Mesenteric fat pad (tissue), 1 donor: ENCODE measurements at places on chromosomes 5 and 9. TPM values are rescaled to one million over a fixed set of nuclear protein-coding genes. Genes with fewer than 3 reads are reported as not detected.

The PCDHGB7 gene
- total RNA-seq: 8.1 TPM

The FOXD4L4 gene
- total RNA-seq: not detected

GRCh38 chr5:116492016-116492623 is 82.5 kb downstream of the SEMA6A start:
- DNase-seq: no peak

DNA sequence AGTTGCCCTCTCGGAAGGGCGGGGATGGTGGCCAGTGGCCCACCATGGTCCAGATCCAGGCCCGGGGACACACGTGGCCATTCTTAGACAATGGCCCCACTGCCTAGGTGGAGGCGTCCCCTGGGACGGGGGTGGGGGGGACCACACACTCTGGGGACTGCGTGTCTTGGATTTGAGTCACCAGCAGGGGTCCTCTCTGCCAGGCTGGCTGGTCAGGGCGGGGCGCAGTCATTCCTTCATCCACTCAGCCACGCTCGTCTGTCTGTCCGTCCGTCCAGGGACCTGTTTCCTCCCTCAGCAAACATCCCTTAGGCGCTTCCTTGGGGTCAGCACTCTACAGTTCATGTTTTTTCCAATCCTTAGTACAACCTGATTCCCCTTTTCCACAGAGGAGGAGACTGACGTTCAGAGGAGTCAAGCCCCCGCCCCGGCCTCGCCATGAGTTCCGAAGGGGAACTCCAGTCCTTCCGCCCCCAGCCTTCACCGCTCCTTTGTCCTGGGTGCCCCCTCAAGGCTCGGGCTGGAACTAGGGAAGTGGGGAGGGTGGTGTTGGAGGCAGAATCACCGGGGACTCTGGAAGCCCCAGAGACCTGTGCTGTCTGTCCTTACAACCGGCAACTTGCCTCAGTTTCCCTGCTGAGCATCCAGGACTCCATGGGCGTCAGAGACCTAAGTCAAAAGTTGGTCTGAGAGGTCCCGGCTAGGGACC is 276.6 kb upstream of the MVB12B start:
- no peak for DNase-seq

DNA sequence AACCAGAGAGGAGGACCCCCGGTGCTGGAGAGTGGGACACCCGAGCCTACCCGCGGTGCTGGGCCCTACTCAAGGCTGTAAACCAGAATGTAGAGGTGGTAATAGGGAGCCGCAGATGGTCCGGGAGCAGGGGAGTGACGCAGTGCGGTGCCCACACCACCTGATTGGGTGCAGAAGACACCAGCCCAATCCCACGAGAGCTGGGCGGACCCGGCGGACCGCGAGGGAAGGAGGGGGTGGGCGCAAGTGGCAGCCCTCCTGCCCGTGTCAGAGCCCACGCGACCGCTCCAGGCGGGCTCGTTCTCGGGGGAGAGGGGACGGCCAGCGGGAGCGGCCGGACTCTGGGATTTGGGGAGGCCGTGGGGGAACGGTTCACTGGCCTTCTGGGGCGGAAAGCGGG is 71.2 kb downstream of the C9orf50 start:
- DNase-seq: no peak

GRCh38 chr5:59923465-59923864 is 29.9 kb upstream of the PDE4D start:
- no peak for DNase-seq

DNA sequence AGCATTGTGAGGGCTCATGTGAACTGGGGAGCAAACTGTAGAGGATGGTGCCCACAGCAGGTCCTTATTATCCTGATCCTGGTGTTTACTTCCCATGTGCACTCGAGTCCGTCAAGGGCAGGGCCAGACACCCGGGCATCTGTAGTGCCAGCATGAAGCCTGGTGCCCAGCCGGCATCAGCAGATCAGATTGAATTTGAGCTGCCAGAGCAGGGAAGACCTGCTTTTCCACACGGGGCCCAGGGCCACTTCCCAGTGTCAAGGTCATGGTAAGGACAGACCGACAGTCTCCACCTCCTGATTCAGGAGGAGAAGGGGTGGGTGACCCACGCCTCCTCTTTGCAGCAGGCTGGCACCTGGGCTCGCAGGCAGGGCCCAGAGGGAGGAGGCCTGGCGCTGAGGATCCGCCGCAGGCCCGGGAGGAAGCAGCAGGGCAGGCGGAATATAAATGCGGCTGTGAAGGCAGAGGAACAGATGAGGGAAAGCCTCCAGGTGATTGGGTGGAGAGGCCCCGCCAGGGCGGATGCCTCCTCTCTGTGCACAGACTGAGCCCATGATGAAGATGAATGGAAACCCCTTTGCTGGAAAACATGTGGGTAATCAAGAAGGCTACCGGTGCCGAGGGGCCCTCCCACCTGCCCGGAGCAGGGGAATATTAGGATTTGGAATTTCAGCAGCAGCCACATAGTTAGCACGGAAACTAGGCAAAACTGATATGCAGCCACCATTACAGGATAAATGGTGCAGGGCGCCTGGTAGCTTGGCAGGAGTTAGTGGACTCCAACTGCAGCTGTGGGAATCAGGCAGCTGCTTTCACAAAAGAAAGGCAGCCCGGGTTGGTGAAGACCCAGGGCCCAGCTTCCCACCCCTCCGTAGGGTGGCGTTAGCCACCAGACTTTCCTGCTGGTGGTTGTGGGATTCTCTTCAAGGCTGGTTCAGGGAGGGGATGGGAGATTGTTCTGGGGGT is 114.9 kb downstream of the GAPVD1 start:
- DNase-seq: peak; percentile 68

DNA sequence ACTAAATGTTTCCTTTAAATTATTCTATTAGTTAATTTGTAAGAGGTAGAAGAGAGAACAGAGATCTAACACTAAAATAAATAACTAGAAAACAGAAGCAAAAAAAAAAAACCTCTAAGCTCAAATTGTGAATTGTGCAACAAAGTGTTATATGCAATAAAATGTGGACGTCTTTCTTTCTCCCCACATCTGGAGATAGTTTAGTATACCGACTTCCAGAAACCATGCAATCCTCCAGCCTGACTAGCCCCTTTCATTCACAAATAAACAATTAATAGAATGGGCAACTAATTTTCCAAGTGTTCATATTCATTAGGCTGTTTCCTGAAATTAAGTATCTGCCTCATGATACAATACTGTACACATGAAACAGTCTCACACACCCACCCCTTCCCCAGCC is 258.5 kb downstream of the BNC2 start:
- DNase-seq: no peak

DNA sequence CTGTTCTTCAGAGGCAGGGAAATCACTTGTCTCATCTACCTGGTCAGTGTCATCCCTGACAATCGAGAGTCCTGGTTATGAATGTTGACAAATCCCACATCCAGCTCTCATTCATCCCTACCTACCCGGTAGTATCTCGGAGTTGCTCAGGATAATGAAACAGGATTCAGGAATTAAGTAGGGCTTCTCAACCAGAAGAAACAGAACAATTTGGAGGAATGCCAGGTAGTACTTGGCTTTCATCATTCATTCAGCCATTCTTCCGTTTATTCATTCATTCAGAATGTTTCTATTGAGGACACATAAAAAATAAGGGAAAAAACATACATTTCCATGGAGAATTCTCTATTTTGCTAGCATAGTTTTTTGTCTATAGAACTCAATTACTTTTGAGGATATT is 195.0 kb downstream of the ARHGEF28 start:
- no peak for DNase-seq
